ENCODE measurements at places on chromosomes 11 and 22. TPM values are rescaled to one million over a fixed set of nuclear protein-coding genes. Genes with fewer than 3 reads are reported as not detected.

GRCh38 chr11:82855616-82856015 is 44.6 kb downstream of the PRCP start:
- no peak for DNase-seq

- peak; percentile 71 for DNase-seq
Observed at GRCh38 chr22:47129902-47130635, 367.6 kb downstream of the TBC1D22A start.

DNA sequence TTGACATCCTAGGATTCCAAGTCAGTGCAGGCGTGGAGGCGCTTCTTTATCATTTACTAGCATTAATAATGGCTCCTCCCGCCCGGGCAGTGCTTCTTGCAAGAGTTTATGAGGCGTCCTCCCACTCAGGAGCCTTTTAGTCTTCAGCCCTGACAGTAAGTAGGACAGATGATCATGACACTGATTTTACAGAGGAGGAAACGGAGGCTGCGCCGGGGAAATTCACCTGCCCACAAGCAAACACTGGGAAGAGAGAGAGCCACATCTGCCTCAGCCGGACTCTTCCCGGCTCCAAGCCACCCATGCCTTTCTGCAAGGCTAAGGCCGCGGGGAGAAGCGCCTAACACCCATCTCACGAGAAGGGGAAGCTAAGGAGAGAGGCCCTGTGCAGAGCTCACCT is 35.9 kb downstream of the KIAA0930 start:
- DNase-seq = no peak

DNA sequence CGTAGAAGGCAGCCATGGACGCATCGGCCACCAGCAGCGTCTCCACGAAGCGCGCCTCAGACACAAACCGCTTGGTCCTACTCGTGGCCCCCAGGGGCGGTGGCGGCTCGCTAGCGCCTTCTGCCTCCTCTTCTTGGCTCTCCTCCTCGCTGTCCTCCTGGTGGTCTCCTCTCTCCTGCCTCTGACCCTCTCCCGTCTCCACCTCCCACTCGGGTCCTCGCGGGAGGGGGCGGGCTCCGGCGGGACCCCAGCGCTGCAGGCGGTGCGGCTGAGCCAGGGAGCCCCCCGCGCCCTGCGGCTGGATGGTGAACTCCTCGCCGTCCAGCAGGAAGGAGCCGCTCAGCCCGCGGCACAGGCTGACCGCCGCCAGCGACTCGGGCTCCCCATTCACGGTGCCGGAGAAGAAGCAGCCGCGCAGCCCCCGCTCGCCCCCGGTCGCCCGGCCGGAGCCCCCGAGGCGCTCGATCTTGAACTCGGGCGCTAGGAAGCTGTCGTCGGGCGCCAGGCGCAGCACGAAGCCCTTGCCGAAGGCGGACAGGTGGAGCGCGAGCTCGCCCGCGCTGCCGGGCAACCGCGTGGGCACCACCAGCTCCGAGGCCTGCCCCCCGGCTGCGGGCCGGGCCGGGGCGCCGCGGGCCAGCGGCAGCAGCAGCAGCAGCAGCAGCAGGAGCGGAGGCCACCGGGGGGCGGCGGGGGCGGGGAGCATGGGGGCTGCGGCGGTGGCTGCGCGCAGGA is 661 bp downstream of the ADAMTS8 start:
- DNase-seq = no peak

DNA sequence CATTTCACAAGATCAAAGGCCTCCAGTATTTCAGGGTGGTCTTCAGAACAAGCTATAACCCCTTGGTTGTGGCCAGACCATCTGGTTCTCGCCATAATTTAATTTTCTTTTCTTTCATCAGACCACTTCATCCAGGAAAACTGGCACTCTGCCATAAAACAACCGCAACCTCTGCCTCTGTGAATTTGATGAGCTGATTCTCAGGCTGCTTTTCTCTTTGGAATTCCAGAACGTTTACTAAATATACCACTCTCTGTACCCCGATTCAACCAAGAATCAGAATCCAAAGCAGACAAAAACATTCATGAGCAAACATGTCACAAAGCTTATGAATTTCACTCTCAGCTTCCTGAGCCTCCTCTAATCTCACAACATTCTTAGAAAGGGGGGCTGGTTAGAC is 331.8 kb upstream of the SYN3 start:
- no peak for DNase-seq

Gene ART1
- not detected for polyA plus RNA-seq

Gene HPX
- polyA plus RNA-seq = 0.38 TPM
